ENCODE measurements at places on chromosomes 5 and 9. TPM values are rescaled to one million over a fixed set of nuclear protein-coding genes. Genes with fewer than 3 reads are reported as not detected.

Gene EGFLAM
- 8.8 TPM for total RNA-seq

Gene SLC45A2
- 0.20 TPM for total RNA-seq

DNA sequence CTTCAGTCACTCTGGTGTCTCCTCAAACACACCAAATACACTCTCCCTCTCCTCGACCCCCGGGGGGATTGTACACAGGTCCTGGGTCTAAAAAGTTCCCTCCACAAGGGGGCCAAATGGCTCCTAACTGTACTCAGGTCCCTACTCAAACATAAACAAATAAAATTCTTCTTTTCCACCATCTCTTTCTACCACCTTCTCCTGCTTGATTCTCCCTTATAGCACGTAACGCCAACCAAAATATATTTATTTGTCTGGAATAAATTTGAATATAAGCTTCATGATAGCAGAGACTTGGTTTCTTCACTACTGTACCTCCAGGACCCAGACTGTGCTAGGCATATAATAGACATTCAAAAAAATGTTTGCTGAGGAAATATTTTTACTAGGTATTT, 21.4 kb downstream of the ZNF608 start:
- DNase-seq: peak; percentile 59
- H3K36me3 ChIP-seq: peaks cover 14% of the 10 kb centered on the region
- H3K27ac ChIP-seq: no peak overlapping the region
- peaks cover 20% of the 10 kb centered on the region for H3K4me1 ChIP-seq

Gene CTXN3
- not detected for total RNA-seq

- no peak overlapping the region for H3K27ac ChIP-seq
- no peak overlapping the region for H3K4me3 ChIP-seq
- H3K27me3 ChIP-seq: peaks cover 75% of the 10 kb centered on the region
- DNase-seq: no peak
- no peaks in the 10 kb centered on the region for H3K4me1 ChIP-seq
- H3K36me3 ChIP-seq: no peaks in the 10 kb centered on the region
Measured at GRCh38 chr5:3605298-3606010, 9.8 kb downstream of the IRX1 start.

DNA sequence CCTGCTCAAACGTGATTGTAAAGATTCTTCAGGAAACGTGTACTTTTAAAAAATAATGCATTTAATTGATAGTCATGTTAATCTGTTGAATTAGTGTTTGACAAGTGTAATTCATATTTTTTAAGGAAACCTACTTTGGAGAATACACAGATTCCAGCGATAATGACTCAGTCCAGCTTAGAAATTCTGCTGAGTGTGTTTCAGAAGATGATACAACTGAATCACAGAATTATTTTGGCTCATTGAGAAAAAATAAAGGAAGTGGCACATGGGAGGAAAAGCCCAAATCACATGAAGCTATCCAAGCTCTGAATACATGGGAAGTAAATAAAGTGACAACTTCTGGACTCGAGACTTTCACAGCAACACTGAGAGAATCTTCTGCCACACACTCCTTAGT, 37.8 kb downstream of the ICE1 start:
- peaks cover 95% of the 10 kb centered on the region for H3K36me3 ChIP-seq
- no peak overlapping the region for H3K27ac ChIP-seq
- H3K4me3 ChIP-seq: no peak overlapping the region

GRCh38 chr9:71921190-71921814, 9.9 kb downstream of the C9orf85 start:
- no peaks in the 10 kb centered on the region for H3K4me1 ChIP-seq
- H3K27me3 ChIP-seq: no peaks in the 10 kb centered on the region
- no peak overlapping the region for H3K27ac ChIP-seq
- H3K36me3 ChIP-seq: peaks cover 38% of the 10 kb centered on the region

DNA sequence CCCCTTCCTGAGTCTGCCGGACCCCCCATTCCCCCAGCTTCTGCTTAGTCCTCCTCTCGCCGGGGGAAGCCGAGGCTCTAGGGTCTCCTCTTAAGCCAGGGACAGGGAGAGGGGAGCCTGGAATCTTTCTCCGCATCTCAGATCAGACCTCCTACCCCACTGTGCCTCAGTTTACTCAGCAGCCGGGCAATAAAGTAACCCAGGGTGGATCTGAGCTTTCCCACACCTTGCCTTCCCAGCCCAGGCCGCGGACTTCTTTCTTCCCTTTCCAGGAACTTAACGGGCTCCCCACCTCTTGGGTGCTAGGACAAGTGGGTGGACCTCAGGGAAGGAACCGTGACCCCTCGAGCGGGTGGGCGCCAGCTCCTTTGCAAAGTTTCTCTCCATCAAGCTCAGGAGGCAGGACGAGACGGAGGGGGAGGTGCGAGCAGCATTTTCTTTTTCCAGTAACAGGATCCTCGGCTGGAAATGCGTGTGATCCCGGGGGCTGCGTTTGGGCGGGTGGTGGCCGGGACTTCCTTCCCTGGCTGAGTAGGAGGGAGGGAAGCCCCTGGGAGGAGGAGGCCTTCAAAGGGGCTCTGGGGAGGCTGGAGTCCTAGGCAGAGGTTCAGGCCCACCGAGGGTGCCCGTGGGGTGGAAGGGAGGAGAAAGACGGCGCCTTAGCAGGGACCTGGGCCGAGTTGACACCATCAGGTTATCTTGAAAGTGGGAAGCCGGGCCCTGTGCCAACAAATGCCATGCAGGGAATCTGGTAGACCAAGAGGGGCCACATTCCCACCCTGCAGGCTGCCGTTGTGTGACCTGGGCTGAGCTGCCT, 795 bp downstream of the DAB2IP start:
- H3K4me1 ChIP-seq: peaks cover 10% of the 10 kb centered on the region
- peak overlapping the region; percentile 36 for H3K27ac ChIP-seq
- peak overlapping the region; percentile 90 for H3K4me3 ChIP-seq
- H3K27me3 ChIP-seq: no peaks in the 10 kb centered on the region
- peaks cover 14% of the 10 kb centered on the region for H3K36me3 ChIP-seq
- peak; percentile 81 for DNase-seq

GRCh38 chr5:115723220-115723619, 93.2 kb downstream of the CDO1 start:
- H3K4me1 ChIP-seq: no peaks in the 10 kb centered on the region
- DNase-seq: no peak
- no peak overlapping the region for H3K27ac ChIP-seq
- no peaks in the 10 kb centered on the region for H3K27me3 ChIP-seq
- H3K4me3 ChIP-seq: no peak overlapping the region

- no peak overlapping the region for H3K4me3 ChIP-seq
- H3K27me3 ChIP-seq: no peaks in the 10 kb centered on the region
- peaks cover 11% of the 10 kb centered on the region for H3K36me3 ChIP-seq
- no peak overlapping the region for H3K27ac ChIP-seq
- H3K4me1 ChIP-seq: no peaks in the 10 kb centered on the region
Measured at GRCh38 chr5:41738710-41739354, 131.4 kb downstream of the OXCT1 start.

GRCh38 chr5:9922719-9923118, 292.6 kb upstream of the TAS2R1 start:
- peaks cover 6% of the 10 kb centered on the region for H3K36me3 ChIP-seq
- peaks cover 4% of the 10 kb centered on the region for H3K4me1 ChIP-seq
- peak overlapping the region; percentile 37 for H3K4me3 ChIP-seq
- no peaks in the 10 kb centered on the region for H3K27me3 ChIP-seq
- no peak overlapping the region for H3K27ac ChIP-seq
- no peak for DNase-seq

Gene TSSK1B
- not detected for total RNA-seq

- H3K4me3 ChIP-seq: no peak overlapping the region
- peaks cover 27% of the 10 kb centered on the region for H3K27me3 ChIP-seq
- H3K4me1 ChIP-seq: peaks cover 4% of the 10 kb centered on the region
- no peak overlapping the region for H3K27ac ChIP-seq
- H3K36me3 ChIP-seq: no peaks in the 10 kb centered on the region
- no peak for DNase-seq
Measured at GRCh38 chr5:1655496-1656270, 131.9 kb upstream of the LPCAT1 start.

DNA sequence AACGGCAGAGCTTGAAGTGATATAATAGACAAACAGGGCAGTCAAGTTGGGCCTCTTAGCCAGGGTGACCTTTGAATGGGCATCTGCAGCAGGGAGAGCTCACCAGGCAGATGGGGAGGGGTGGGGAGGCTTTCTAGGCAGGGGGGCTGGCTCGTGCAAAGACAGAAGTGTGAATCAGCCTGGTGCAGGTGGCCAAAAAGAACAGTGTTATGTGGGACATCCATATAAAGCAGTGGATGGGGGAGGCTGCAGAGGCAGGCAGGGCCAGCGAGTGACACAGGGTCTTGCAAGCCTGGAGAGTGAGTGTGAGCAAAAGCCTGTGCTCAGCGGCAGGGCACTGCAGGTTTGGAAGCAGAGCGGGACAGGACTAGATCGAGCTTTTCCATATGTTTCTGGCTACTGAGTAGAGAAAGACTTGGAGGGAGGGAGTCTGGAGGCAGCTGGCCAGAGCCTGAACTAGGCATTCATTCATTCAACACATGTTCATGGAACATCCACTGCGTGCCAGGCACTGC, 14.2 kb upstream of the TTLL11 start:
- H3K4me3 ChIP-seq: no peak overlapping the region
- no peaks in the 10 kb centered on the region for H3K36me3 ChIP-seq
- no peak overlapping the region for H3K27ac ChIP-seq
- peaks cover 18% of the 10 kb centered on the region for H3K27me3 ChIP-seq
- DNase-seq: no peak

- peak; percentile 58 for DNase-seq
- H3K27me3 ChIP-seq: peaks cover 15% of the 10 kb centered on the region
- no peak overlapping the region for H3K27ac ChIP-seq
- no peak overlapping the region for H3K4me3 ChIP-seq
- no peaks in the 10 kb centered on the region for H3K36me3 ChIP-seq
Measured at GRCh38 chr9:116234081-116234480, 80.5 kb downstream of the PAPPA start.

DNA sequence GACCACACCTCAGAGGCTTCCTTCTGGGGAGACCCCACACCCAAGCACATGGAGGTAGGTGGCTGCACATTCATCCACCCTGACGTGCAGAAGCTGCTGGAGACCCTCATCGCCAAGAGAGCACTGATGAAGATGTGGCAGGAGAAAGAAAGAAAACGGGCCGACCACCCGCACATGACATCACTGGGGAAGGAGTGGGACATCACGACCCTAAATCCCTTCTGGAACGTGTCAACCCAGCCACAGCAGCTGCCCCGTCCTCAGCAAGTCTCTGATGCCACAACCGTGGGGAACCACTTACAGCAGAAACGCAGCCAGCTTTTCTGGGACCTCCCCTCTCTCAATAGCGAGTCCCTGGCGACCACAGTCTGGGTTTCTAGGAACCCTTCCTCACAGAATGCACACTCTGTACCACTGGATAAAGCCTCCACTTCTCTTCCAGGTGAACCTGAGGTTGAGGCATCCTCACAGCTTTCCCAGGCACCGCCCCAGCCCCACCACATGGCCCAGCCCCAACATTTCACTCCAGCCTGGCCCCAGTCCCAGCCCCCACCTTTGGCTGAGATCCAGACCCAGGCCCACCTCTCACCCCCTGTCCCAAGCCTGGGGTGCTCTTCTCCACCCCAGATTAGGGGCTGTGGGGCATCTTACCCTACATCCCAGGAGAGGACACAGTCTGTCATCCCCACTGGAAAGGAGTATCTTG, 3.0 kb downstream of the SPATA31E1 start:
- H3K36me3 ChIP-seq: no peaks in the 10 kb centered on the region
- no peaks in the 10 kb centered on the region for H3K27me3 ChIP-seq
- no peak overlapping the region for H3K27ac ChIP-seq
- no peaks in the 10 kb centered on the region for H3K4me1 ChIP-seq

DNA sequence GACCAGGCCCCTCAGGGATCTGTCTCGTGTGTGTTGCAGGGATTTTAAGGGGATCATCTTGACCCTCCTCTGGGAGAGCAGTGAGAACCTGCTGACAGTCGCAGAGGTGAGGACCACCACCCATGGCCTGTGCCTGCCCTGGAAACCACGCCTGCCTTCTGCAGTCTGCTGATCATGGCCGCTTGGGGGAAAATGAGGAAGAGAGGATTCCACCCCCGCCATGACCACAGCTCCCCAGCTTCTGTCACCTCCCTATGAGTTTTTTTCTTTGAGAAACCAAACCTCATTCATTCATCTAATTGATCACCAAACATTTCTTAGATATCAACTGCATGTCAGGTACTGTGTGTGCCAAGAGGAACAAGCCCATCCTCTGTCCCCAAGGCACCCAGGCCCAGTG, 46.3 kb upstream of the TDRD7 start:
- H3K36me3 ChIP-seq: no peaks in the 10 kb centered on the region
- H3K27me3 ChIP-seq: no peaks in the 10 kb centered on the region
- no peaks in the 10 kb centered on the region for H3K4me1 ChIP-seq
- DNase-seq: no peak
- H3K4me3 ChIP-seq: no peak overlapping the region

DNA sequence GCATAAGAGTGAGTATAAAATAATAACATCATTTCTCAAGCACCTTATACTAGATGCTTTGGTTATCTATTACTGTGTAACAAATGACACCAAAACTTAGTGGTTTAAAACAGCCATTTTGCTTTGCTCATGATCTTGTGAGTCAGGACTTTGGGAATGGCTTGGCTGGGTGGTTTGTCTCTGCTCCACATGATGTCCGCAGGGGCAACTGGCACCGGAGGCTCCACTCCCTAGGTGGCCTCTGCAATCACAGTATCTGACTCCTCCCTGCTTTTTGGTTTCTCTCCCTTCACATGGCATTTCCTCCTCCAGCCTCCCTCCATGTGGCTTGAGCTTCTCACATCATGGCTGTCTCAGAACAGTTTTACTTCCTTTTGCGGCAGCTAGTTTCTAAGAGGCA, 259.5 kb downstream of the GAS1 start:
- no peak overlapping the region for H3K27ac ChIP-seq
- H3K4me3 ChIP-seq: no peak overlapping the region
- H3K4me1 ChIP-seq: peaks cover 18% of the 10 kb centered on the region
- H3K27me3 ChIP-seq: no peaks in the 10 kb centered on the region

DNA sequence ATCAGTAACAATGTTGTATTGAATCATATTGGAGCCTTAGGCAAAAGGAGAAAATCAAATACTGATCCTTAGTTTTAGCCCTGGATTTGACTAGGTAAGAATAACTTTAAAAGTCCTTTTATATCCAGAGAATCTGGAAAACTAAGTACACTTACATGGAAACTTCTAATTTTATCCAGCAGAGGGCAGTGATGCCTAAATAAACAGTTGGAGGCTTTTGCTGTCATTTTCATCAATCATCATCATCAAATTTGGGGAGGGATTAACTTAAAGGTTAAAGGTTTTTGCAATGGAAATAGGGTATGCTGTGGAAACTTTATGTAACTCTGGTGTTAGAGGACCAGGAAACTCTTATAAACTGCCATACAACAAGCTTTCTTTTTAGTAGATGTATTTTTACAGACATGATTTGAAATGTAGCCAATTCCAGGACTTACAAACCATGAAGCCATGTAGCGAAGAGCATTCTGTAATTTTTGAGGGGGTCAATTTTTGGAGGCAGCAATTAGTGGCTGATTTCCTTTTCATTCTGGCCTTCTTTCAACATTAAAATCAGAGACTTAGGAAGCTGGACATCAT, 112.7 kb downstream of the OSTF1 start:
- H3K4me3 ChIP-seq: no peak overlapping the region
- DNase-seq: no peak
- no peaks in the 10 kb centered on the region for H3K36me3 ChIP-seq
- no peak overlapping the region for H3K27ac ChIP-seq
- no peaks in the 10 kb centered on the region for H3K4me1 ChIP-seq

All from endodermal cell (in vitro differentiated cells).